HuH-7.5 (cell line): ENCODE measurements at places on chromosomes 2 and 18.

DNA sequence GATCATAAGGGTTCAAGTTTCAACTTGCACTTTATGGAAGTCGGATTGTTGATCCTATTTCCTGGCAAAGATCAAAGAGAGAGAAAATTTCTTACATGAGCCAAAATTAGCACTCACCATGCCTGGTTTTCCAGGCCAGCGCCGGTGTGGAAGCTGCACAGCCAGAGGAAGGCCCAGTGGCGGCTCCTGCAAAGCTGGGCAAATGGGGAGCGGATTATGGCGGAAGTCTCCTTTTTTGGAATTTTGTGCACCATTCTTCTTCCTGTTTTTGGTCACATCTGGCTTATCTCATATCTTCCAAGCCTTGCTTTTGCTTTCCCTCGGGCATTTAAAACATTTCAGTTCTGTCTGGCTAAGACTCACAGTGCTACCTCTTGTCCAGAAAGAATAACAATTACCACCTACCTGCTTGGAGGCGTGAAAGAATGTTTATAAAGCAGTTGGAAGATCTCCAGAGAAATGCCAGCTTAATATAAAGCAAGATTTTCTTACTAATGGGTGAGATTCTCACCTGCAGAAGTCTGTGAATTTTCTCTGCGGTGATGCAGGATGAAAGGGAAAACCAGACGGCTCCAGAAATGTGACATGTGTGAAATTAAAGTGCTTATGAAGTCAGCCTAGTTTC, 94.3 kb downstream of the ASAP2 start:
- no peak for DNase-seq

DNA sequence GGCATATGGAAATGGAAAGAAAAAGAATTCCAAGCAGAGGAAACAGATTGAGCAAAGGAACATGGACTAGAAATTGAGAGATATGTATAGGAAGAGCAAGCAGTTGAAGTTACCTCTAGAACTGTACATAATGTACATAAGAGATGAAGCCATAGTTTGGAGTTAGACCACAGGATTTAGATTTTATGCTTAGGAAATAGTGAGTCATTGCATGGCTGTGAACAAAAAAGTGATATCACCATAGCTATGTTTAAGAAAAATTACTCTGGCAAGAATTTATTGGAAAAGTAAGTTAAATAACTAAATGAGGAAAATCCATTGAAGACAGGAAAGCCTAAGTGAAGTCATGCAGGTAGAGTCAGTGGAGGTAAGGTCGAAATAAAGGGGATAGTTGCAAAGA, 99.4 kb upstream of the GALNT5 start:
- no peak for DNase-seq

GRCh38 chr2:7555260-7555659, 638.0 kb downstream of the RNF144A start:
- no peak for DNase-seq

GRCh38 chr18:3595369-3596273, 145.6 kb downstream of the TGIF1 start:
- no peak for DNase-seq

DNA sequence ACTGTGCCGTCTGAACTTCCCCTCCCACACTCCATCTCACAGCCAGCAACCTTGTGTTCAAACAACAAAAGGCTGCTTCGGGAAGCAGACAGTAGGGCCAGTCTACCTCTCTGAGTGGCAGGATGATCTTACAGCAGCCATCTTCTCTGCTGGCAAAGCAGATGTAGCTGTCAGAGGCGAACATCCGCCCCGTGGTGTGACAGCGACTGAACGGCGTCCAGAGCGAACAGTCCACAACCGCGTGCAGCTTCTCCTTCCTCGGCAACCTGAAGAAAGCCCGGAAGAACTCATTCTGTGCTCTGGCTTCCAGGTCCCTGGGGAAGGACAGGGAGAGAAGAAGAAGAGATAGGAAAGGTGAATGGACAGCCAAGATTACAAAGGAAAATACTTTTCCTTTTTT, 38.0 kb downstream of the RPL31 start:
- DNase-seq = no peak

GRCh38 chr18:58407263-58407648, 221.6 kb downstream of the ALPK2 start:
- no peak for DNase-seq

- no peak for DNase-seq
Measured at GRCh38 chr2:118309946-118310680, 221.8 kb downstream of the INSIG2 start.

DNA sequence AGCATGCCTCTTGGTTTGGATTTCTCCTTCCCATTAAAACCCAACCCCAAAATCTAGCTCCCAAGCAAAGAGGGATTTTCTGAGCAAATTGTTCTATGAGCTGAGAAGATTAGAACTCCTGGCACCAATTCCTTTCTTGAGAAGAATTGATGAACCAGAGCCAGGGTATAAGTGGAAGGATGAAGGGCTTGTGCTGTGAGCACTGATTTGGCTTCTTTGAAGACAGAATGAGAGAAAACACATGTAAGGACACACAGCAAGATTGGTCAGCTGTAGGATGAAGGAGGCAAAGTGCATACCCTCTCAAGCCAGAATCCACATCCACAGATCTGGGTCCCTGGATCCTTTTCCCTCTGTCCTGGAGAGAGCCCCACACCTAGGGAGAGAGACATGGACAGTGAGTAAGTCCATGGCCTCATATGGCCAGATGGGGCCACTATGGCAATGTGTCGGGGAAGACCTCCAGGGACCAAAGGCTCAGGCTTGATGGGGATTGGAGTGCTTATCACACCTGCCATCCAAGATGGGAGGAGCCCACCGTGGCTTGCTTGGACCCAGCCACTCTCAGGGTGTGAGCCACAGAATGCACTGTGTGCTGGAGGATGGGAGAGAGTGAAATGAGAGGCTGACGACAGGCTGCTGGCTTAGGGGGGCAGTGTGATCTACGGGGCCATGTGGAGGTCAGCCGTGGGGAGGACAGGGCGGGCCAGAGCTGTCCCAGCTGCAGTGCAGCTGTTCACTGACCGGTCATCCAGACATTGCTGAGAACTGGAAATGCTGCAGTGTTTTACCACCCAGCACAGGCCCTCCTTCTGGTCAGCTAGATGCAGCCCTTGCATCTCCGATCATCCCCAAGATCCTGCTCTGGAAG, 339.8 kb downstream of the CYP26B1 start:
- DNase-seq = no peak

- no peak for DNase-seq
Measured at GRCh38 chr2:181197140-181197760, 216.8 kb downstream of the UBE2E3 start.

GRCh38 chr2:28587526-28588291, 91.8 kb downstream of the PLB1 start:
- DNase-seq = no peak

- no peak for DNase-seq
Measured at GRCh38 chr18:427005-427404, 73.5 kb downstream of the COLEC12 start.

DNA sequence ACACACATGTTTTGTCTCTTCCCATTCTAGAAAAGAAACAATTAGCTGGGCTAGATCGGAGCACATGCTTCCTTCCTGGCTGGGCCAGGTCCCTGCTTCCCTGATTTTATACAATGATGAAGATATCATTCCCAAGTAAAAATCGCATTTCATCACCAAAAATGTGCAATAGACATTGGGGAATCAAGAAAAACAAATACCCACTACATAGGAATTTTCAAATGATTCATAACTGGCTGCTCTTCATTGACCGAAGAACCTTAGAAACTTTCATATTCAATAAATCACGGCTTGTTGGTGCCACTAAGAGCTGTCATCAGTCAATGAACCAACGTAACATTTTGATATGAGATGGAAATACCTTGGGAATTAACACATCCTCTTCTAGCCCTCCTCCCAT, 373.6 kb upstream of the TRIB2 start:
- DNase-seq = no peak

DNA sequence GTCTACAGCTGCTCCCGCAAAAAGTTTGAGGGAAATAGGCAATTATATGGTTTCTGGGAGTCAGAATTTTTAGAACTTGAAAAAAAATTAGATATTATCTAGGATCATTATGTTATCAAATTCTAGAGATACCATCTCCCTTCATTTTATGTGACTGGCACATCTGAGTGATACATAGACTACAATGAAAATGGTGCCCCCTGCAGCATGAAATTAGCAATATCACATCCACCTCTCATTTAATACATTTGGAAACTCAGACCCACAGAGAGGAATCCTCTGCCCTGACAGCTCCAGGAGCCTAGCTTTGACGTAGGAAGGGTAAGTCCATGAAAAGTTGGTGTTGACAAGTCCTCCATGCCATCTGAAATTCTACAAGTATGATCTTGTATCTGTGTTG, 381.6 kb downstream of the SUCLG1 start:
- no peak for DNase-seq

GRCh38 chr2:33475224-33476130, 972 bp upstream of the RASGRP3 start:
- peak; percentile 26 for DNase-seq

GRCh38 chr2:227504700-227505099, 32.7 kb downstream of the AGFG1 start:
- DNase-seq = no peak

GRCh38 chr2:127558911-127559310, 23.4 kb downstream of the MYO7B start:
- no peak for DNase-seq

GRCh38 chr2:44789446-44789845, 152.1 kb upstream of the SIX3 start:
- no peak for DNase-seq

GRCh38 chr2:47259829-47260228, 104.7 kb upstream of the STPG4 start:
- DNase-seq = no peak
